ENCODE measurements at places on chromosomes 2 and 18.

- DNase-seq: peak; percentile 57
Observed at GRCh38 chr2:196066291-196067087, 2.1 kb downstream of the DNAH7 start.

DNA sequence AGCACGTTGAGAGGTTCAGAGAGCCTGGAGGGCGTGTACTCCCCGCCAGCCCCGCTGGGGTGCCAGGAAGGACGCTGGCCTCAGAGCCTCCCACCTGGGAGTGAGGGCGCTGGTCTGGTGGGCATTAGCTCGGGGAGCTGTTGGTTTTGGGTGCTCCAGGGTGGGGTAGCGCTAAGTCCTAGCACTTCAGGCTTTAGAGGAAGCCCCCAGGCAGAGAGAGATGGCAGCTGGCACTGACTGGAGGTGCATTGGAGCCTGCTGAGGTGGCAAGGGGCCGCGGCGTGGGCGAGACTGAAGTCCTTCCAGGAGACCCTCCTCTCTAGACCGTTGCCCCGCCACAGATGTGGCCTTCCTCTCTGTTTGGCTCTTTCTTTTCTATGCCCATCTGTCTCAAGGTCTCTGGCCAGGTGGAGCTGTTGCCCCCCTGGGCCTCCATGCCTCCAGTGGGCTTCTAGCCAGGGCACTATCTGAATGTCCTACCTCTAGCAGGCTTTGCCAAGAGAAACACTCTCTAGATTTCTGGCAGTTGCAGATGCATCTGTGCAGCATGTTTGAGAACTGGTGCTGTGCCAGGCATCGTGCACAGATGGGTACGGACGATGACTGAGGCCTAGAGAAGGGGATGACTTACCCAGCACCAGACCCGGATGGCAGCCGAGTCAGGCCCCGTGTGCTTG is 6.6 kb downstream of the CAPN10 start:
- DNase-seq: no peak

GRCh38 chr2:74149570-74150319 is 2.0 kb upstream of the BOLA3 start:
- DNase-seq: no peak

DNA sequence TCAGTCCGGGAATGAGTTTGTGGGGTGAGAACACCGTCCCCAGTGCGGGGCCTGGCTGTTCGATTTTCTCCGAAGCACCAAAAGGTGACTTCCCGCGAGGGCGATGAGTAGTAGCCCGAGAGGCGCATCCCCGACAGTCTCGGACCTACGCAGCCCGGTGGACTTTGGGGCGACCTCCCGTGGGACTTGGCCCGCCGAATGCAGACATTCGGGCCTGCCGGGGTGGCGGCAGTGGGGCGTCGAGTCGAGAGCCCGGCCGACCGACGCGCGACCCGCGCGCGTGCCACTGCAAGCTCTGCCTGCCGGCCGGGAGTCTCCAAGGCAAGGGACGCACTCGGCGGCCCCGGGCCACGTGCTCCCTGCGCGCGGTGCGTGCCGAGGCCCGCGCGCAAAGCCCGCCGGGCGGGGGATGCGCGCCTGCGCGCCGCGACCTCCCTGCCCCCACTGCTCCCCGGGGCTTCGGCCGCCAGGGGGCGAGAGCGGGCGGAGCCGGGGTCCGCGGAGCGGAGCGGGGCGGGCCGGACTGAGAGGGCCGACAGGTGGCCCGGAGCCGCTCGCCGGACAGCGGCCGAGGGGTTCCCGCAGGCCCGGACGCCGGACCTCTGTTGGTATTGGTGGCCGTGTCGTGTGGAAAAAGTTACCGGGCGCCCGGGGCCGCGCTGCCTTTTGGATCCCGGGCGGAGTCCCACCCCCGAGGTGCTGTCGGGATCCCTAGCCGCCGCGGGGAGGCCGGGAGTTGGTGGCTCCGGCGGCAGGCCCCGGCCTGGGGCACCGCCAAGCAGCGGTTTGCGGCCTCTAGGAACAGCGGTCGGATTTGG is 1.9 kb downstream of the PTMA start:
- DNase-seq: peak; percentile 51

DNA sequence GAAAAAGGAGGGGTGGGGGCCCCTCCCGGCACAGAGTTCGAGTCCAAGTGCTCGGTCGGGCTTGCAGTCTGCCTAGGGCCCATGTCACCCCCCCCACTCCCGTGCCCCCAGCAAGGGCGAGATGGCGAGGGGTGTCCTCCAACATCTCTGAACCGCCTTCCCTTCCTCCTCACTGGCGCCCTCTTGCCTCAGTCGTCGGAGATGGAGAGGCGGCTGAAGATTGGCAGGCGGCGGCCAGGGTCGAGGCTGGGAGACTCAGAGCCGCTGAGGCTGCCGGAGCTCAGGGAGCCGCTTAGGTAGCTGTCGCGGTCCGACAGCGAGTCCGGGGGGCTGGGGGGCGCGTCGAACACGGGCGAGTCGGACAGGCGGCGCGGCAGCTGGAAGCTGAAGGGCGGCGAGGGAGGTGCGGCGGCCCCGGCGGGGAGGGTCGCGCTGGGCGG is 2.3 kb downstream of the ZFP36L2 start:
- DNase-seq: no peak

- no peak for DNase-seq
Observed at GRCh38 chr2:128374711-128375413, 56.2 kb upstream of the HS6ST1 start.

DNA sequence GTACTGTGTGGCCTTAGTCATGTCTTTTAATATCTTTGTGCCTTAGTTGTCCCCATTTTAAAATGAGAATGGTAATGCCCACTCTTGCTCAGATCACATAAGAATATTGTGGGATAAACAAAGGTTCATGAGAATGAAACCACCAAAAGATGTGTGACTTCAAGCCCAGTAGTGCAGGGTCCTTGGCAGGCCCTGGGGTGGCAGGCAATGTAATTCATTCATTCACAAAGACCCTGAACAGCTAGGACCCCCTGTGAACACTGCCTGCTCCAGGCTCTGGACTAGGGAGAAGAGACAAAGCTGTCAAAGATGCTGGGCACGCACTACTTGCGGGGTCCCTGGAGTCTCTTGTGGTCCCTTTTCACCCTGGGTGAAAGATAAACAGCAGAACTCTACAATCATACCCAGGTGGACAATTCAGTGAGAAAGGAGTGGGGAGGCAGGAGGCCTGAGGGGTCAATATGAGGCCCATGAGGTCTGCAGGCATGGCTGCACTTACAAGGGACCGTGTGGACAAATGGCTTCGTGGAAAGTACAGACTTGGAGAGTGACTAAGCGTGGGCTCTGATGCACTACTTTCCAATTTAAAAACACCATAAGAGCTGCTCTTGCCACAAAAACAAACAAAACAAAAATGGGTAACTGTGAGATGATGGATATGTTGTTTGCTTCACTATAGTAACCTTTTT is 136.1 kb downstream of the SMAD7 start:
- DNase-seq: no peak

DNA sequence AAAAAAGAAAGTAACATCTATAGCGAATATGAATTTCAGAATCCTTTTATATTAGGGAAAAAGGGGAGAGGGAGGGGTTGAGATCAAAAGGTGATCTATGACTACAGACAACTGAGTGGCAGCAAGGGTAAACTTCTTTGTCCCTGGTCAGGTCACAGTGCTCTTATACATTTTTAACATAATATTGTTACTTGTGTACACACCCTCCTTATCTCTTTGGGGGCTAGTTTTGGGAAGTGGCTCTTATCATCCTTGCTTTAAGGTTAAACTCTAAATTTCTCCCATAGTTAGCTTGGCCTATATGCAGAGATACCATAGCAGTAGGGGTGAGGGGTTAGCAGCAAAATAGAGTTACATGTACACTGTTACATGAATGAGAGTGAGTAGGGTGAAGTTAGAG is 31.6 kb upstream of the ATG16L1 start:
- DNase-seq: no peak

GRCh38 chr18:4108016-4108415 is 347.1 kb downstream of the DLGAP1 start:
- DNase-seq: no peak

GRCh38 chr2:1742681-1743395 is 1.5 kb downstream of the PXDN start:
- no peak for DNase-seq

DNA sequence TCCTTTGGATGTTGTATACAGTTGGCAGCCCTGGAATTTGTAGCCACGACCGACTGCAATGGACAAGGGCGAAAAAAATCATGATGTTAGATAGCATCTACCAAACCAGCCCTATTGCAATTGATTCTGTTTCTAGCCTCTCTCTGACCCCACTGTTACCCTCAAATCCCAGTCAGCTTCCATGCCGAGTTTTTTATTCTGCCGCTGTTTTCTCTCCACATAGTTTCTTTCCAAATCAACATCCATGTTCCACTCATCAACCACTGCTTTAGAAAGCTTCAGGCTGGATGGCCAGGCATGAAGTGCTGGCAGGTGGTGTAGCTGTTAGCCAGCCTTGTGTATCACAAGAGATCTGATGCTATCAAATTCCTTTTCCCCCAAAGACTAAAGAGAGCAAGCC is 272.8 kb downstream of the FIGN start:
- no peak for DNase-seq

DNA sequence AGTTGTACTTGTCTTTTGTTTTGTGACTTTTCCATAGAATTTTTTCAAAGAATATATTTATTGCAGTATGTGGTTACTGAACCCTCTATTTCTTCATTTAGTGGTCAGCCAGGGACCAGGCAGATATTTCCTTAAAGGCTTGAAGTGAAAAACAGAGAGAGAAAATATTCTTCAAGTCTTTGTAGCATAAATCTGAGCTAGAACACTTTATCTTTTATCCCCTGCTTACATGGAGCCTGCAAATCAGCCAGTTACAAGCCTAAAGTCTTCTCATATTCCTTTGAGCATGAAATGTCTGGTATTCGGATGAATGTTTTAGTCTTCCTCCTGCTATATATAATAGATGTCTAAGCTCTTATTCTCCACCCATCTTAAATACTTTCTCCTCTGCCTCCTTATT is 1557.5 kb upstream of the ACVR2A start:
- DNase-seq: no peak

DNA sequence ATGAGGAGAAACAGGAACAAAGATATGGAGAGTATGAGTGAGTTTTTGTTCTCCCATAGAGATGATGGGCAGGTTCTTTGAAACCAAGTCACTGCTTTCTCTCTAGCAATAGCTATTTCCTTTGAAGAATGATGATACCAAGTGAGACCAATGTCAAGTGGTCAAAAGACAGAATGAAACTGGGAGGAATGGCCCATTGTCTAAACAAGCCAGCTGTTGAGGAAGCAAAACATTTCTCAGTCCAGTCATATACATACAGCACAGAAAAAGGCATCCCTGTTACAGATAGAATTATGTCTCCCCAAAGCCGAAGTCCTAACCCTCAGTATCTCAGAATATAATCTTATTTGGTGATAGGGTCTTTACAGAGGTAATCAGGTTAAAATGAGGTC is 66.1 kb upstream of the EPC2 start:
- DNase-seq: no peak

DNA sequence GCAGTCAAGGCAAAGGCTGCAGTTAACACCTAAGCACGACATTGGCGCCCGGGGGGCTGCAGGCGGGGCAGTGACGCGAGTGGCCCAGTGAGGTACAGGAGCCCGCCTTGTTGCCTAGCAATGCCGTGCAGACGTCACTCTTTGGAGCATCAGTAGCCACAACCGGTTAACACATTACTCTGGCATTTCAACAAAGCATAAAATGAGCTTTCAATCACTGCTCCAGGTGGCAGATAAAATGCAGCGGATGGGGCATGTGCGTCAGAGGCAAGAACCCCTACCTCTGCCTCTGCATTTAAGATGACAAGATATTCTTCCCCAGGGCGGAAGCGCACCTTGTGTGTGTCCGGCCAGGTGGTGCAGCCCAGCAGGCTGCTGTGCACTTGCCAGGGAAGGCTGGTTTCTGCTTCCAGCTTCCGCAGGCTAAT is 139.4 kb downstream of the MTCL1 start:
- DNase-seq: peak; percentile 88

DNA sequence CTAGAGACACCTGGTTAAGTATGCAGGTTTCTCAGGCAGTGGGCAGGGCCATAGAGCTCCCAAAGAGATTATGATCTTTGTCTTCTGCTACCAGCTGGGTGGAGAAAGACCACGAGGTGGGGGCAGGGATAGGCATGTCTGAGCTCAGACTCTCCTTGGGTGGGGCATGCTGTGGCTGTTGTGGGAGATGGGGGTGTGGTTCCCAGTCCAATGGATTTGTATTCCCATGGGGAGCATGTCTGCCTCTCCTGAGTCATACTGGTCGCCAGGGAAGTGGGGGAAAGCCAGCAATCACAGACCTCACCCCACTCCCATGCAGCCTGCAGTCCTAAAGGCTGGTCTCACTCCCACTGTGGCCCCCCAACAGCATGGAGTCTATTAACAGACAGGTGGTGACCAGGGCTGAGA is 31.4 kb upstream of the RHOB start:
- DNase-seq: no peak

- no peak for DNase-seq
Observed at GRCh38 chr2:143513081-143513480, 383.9 kb downstream of the ARHGAP15 start.

DNA sequence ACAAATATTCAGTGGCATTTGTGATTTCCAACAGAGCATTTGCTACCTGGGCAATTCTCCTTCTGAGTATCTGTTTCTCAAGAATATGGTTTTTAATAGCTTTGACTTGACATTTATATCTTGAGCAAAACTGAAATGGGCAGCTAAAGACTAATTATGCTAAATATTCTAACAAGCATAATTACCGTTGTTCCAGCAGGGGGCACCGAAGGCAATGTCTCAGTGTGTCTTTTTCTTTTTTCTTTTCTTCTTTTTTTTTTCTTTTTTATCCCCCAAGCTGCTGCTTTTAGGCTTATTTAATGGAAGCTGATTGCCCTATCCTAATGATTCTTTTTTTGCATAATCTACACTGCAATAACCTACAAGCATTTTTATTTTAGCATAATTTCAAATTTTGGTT is 138.9 kb upstream of the NABP1 start:
- DNase-seq: no peak

DNA sequence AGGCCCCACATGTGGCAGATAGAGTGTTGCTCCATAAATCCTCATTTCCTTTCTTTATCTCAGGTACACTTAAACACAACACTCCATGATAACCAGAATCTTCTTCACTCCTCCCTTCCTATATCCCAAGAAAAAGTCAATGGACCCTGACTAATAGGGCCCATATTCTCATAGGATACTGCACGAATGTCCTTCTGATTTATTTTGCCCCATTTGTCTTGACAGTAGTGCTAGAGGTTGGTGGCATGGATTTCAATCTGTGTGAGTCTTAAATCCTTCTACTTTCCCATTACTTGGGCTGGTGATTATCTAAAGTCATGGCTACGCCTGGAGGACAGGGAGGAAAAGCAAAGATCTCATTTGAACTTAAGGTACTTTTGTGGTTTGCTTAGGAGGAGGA is 156.0 kb downstream of the ACOXL start:
- no peak for DNase-seq

GRCh38 chr2:201219328-201220096 is 36.6 kb downstream of the CASP10 start:
- no peak for DNase-seq

DNA sequence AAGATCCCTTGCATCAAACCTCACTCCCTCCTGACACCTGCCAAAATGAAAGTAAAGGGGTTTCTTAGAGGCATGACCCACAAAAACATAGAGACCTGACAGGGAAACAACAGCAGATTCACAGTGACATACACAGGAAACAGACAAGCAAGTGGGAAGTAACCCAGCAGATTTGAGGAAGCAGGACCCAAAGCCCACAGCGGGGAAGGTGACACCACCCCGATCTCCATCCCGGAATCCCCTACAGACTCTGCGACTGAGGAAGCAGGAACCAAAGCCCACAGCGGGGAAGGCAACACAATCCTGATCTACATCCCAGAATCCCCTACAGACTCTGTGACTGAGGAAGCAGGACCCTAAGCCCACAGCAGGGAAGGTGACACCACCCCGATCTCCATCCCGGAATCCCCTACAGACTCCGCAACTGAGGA is 21.6 kb downstream of the CIB4 start:
- no peak for DNase-seq

- DNase-seq: no peak
Observed at GRCh38 chr18:22952525-22952924, 19.4 kb downstream of the RBBP8 start.

Data from SHP77 (cell line).